ENCODE measurements at places on chromosomes 1 and 21.

DNA sequence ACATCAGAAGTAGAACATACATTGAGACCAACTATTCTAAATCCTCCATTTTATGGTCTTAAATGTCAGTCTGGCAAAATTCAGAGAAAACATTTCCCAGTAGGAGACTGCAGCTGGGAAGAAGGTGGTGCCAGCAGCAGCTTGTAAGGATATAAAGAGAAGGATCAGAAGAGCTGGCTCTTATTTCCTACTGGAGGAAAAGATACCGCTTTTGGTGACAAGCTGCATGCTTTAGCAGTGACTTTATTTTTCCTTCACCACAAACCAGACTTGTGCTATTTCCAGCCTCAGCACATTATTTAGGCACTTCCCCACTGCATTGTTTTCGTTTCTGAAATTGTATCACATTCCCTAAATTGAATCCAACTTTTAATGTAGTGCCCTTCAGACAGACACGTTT lies 28.4 kb downstream of the RNF11 start:
- peak; percentile 25 for DNase-seq

DNA sequence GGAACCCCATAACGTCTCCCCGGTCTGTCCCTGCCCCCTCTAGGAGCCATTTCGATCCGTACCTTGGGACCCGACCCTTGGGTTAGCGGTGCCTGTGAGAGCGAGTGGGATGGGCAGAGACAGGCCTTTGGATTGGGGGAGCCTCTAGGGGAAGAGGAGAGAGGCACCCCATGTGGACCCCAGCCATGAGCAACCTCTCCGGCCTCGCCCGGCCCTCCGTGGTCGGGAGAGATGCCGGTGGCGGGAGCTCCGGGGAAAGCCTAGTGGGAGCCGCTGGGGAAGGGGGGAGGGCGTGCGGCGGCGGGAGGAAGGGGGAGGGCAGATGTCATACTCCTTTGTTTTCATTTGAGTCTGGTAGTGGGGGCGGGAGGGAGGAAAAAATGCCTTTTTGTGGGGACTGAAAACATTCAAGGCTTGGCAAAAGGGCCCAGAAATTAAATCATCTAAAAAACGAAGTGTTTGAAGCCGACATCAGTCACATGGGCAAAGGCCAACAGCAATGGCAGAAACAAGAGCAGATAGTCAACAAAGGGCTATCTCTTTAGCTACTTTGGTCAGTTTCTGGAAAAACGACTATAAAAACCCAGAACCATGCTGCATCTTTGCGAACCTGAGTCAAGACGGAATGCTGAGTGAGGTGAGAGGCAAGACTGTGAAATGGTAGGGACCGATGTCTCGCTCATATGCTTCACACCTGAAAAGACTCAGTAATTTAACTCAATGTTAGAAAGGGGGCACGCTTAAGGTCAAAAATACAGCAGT lies 758 bp downstream of the PTBP2 start:
- DNase-seq, result peak; percentile 85

- DNase-seq, result peak; percentile 61
Observed at GRCh38 chr1:84884671-84885389, 8.2 kb downstream of the LPAR3 start.

DNA sequence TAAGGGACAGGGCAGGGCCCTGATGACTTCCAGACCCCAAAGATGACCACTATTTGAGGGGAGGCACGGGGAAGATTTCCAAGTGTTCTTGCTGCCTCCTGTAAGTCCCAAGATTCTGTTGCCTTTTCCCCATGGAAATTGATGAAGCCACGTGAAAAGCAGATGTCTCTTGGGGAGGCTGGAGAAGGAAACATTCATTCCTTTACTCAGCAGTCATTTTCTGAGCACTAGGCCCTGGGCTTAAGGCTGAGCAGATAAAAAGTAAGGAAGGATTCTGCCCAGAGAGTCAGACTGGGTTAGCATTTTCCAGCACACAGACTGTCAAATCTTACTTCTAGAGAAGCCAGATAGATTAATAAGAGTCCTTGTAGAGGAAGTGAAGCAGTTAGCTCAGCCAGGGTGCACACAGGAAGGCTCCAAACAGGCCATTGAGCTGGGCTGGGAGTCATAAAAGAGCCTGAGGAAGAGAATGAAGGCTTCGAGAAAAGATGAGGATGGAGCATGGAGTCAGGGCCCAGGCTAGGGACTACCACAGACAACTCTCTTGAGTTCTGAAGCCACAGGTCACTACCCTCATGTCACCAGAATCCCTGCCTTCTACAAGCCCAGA lies 10.1 kb downstream of the EXTL1 start:
- DNase-seq, result no peak

DNA sequence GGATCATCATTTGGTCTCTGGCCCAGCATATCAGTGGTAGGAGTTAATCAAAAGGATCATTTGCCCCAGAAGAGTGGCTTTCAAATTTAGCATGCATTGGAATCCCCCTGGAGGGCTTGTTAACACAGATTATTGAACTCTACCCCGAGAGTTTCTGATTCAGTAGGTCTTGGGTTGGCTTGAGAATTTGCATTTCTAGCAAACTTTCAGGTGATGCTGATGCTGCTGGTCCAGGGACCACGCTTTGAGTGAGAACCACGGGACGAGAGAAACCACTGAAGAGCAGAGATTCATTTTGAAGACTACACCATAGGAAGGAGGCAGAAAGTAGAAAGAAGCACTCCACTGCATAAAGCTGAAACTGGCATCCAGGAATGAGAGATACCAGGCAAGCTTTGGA lies 81.3 kb upstream of the DUSP10 start:
- DNase-seq, result no peak

- no peak for DNase-seq
Observed at GRCh38 chr1:9505143-9505542, 34.1 kb upstream of the SLC25A33 start.

GRCh38 chr1:119485201-119485600 lies 21.8 kb upstream of the HSD3B1 start:
- DNase-seq, result no peak

DNA sequence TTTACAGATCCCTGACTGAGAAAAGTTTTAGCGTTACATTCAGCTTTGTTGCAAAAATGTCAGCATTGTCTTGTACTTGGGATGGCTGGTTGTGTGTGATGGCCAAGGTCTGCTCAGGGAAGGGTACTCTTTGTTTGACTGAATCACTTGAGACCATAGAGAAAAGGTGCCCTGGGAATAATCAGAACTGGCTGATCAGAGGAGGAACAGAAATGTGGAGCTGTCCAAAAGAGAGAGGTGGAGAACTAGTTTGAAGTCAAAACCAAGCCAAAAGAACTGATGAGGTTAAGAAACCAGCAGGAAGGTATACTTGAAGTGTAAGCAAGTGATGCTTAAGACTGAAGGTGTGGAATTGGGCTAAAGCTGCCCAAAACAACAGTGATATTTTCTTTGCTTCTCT lies 107.6 kb upstream of the LYPLAL1 start:
- no peak for DNase-seq
